ENCODE measurements at places on chromosomes 2 and 18. TPM values are rescaled to one million over a fixed set of nuclear protein-coding genes. Genes with fewer than 3 reads are reported as not detected.
A peak's percentile ranks its signal among the peaks of the same experiment; 100 is the strongest.

STARD6 gene
- not detected for total RNA-seq

DNA sequence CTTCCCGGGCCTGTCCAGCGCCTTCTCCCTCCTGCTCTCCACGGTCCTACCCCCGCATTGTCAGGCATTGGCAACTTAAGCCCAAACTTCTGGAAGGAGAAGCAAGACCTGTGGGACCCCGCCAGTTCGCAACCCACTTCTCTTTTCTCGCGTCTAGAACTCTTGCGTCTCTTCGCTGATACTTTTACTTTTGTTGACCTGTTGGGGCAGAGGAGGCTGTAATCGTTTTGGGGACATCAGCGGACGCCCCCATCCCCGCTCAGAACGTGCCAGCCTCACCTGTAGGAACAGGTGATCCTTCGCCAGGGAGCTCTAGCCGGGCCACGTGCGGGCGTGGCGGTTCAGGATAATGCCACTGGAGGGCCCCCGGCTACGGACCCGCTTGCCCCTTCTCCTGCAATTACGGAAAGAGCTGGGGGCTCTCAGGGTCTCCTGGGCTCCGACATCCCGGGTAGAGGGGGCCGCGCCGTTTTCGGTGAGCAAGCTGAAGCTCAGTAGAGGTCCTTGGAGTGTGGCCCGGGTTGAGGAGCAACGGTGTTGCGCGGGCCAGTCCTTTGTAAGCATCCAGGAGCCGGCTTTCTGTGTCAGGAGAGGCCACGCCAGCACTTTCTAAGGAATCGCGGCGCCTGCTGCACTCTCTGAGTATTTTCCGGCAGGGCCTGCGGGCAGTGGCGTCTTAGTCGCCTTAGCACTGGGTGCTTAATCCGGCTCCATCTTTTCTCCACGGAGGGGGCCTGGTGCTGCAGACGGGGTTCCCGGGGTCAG, 1.6 kb downstream of the MTCL1 start:
- DNase-seq: peak; percentile 52

- DNase-seq: no peak
These were observed 240.4 kb downstream of the HAUS1 start for GRCh38 chr18:46344416-46345180.

DNA sequence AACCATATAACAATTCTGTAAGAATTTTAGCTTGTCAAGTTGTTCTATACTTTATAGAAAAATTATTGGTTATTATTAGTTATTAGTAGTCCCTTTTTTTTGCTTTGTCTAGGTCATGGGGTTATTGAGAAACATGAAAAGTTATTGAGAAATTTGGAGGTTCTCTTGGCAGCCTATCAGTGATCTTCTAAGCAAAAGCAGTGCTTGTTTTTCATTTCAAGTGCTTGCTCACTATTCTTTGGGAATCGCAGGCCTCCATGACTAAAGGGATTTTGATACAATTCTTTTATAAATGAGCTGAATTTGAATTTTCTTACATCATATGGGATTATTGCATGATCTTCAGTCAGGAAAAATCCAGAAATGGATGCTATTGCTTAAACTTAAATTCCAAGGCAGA, 25.8 kb downstream of the PLEKHA3 start:
- DNase-seq: no peak

DNA sequence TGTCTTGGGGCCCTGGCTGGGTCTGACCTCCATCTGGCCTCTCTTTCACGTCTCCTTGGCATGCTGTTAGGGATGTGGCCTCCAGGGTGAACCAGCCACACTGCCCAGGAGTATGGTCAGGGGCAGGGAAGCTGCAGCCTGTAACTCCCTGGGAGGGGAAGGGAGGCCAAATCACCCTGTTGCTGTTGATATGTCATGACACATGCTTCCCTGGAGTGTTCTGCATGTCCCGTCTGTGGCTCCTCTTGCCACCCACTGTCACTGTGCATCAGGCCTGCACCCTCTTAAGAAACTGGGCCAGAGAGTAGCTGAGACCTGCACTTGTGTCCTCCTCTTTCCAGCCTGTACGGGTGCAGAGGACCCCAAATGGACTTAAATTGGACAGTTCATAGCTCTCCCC, 221.3 kb downstream of the FHOD3 start:
- DNase-seq: no peak

DNA sequence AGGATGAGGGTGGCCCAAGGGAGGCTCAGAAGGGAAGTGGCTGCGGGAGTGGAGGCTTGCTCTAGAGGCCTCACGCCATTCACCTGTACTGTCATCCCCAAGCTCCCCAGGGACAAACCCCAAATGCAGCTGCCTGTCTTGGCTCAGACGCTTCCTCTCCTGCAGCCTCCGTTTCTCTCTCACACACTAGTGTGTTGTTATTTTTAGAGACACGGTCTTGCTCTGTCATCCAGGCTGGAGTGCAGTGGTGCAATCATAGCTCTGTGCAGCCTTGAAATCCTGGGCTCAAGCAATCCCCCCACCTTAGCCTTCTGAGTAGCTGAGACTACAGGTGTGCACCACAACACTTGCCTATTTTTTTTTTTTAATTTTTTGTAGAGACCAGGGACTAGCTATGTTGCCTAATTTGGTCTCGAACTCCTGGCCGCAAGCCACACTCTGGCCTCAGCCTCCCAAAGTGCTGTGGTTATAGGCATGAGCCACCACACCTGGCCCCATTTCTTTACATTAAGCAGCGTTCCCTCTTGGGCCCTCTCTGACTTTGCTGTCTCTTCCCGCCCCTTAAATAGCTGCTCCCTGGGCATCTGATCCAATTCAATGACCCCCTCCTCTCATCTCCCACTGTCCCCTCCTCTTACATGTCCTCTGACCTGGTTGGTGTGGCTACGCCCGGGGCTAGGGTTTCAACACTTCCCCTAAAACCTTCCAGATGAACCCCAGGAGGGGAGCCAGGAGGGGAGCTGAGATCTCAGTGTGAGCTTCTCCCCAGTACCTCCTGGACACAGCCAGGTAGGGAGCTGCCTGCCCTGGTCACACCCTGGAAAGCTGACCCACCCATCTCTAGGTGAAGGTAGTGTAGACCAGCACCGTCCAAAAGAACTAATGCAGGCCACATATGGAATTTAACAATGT, 24.0 kb upstream of the LOXHD1 start:
- no peak for DNase-seq
